ENCODE measurements at places on chromosomes 5 and 9.

DNA sequence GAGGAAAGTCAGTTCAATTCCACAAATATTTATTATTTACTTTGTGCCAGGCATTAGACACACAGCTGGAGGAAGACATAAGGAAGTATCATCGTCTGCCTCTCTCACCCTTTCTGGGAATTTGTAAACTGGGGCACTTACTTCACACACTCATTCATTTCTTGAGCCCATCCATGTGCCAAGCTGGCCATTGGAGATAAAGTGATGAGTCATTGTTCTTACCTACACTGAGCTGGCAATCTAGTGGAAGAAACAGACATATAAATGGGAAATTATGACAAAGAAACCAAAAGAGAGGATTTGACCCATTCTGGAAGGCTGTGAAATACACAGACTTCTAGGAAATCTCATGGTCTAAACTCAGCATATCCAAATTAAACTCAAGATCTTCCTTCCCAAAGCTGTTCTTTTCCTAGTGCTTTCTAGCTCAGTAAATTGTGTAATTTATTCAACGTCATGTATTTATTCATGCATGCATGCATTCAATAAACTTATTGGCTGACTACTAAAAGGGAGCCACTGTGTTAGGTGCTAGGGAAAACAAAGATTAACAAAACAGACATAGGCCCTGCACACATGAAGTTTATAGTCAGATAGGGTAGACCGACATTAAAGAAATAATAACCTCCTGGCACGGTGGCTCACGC is 65.3 kb downstream of the SH3RF2 start:
- DNase-seq: no peak

- DNase-seq: no peak
Observed at GRCh38 chr9:83154821-83155220, 91.9 kb upstream of the RASEF start.

DNA sequence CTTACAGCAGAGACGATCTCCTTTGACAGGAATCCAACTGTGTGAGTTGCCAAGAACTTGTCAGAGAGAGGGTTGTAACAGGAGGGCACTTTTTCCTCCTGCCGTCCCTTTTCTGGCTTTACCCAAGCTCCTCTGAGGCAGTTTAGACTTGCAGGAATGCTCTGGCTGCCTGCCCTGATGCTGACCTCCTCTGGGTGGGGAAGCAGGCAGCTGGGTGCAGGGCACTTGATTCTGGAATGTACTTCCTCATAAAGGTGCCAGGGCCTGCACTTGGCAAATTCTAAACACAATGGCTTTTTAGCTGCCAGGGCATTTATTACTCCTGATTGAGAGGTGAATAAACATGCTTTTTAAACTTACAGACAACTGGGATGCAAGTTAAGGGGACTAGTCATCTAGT is 190.4 kb downstream of the EPB41L4A start:
- no peak for DNase-seq

- DNase-seq: peak; percentile 53
Observed at GRCh38 chr5:134079748-134080581, 34.5 kb upstream of the TCF7 start.

DNA sequence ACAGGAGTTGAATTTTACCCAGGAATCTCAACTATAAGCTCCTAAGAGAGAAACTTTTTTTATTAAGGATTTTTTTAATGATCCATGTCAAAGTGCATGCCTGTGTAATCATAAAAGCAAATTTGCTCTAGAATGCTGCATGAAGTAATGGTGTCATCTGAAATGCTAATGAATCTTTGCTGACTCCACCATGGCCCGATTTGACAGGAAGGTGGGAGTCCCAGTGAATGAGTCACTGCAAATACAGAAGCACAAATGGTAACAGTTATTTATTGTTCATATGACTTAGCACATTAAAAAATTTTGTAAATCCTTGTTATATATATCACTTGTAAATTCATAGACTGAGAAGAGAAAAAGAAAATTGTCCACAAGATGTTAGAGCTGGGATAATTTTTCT is 341.3 kb downstream of the RASEF start:
- DNase-seq: no peak

- no peak for DNase-seq
Observed at GRCh38 chr9:135976531-135976930, 15.4 kb upstream of the UBAC1 start.

- no peak for DNase-seq
Observed at GRCh38 chr5:138482638-138483037, 17.4 kb downstream of the EGR1 start.

GRCh38 chr9:76709020-76709419 is 55.2 kb upstream of the PCA3 start:
- no peak for DNase-seq

GRCh38 chr5:78511121-78511906 is 137.3 kb downstream of the LHFPL2 start:
- no peak for DNase-seq

- no peak for DNase-seq
Observed at GRCh38 chr9:137048655-137049543, 2.9 kb upstream of the NPDC1 start.

GRCh38 chr5:129619782-129620181 is 128.1 kb upstream of the MINAR2 start:
- DNase-seq: no peak

Measured in stimulated activated CD8-positive, alpha-beta memory T cell treated with anti-CD3 and anti-CD28 coated beads, Interleukin-4, amount 100 ng/mL, for 1 hour (primary cell).